CD8-positive, alpha-beta memory T cell (primary cell): ENCODE measurements at places on chromosomes 4 and X. TPM values are rescaled to one million over a fixed set of nuclear protein-coding genes. Genes with fewer than 3 reads are reported as not detected.

DNA sequence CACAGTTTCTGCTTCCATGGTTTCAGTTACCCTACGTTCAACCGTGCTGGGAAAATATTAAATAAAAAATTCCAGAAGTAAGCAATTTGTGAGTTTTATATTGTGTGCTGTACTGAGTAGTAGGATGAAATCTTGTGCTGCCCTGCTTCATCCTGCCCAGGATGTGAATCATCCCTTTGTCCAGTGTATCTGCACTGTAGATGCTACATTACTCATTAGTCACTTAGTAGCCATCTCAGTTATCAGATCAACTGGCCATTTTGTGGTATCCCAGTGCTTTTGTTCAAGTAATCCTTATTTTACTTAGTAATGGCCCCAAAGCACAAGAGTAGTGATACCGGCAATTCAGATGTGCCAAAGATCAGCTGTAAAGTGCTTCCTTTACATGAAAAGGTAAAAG lies 97.9 kb downstream of the COX18 start:
- no peak for DNase-seq

DNA sequence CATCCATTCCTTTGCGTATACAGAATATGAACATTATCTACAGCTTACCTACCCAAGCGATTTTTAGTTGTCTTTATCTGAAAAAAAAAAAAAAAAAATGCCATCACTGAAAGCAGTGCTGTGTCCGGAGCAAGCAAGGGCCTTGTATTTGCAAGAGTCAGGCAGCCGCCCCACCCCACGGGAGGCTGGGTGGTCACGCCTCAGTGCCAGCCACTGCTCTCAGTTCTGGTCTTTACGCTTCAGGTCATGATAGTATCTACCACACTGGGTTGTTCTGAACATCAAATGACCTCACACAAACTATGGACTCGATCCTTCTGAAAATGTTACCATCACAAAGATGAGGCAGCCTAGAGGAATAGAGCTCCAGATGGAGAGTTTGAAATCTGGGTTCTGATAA lies 62.7 kb upstream of the HELT start:
- no peak for DNase-seq

- DNase-seq: no peak
Measured at GRCh38 chr4:74044677-74045076, 6.2 kb upstream of the CXCL3 start.

GRCh38 chrX:82842286-82842685 lies 665.8 kb upstream of the POU3F4 start:
- DNase-seq: no peak

- peak; percentile 33 for DNase-seq
Measured at GRCh38 chrX:153669174-153669890, 4.3 kb downstream of the PNCK start.

DNA sequence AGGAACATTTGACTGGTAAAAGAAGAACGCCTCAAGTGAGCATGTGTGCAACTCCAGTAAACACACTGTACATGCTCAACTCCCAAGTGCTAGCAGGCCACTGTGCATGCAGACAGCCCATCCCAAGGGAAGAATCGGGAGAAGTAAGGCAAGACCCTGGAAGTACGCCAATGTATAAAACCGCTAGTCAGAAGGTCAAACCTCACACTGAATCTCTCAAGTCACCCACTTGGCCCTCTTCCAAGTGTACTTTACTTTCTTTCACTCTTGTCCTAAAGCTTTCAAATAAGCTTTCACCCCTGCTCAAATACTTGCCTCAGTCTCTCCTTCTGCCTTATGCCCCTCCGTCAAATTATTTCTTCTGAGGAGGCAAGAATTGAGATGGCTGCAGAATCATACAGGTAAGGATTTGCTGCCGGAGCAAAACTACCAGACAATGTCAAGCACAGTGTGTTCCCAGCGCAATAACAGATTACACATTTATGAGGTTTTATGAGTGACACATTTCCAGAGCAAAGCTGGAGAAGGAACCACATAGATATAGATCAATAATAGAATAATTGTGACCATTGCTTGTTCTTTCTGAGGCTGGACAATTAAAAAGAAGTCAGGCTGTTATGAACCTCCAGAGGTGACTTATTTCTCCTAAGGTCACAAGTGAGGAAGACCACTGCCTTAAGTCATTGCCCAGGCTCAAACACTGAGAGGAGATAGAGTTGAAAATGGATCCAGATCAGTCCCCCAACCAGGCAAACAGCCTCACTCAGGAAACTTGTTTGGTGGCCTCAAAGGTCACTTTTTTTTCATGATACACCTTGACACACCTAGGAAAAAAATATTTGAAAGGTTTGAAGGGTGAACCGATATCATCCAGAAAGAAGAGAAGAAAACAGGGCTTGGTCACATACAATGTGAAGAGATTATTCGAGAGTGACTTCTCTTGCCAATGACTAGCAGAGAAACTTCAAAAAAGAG lies 26.3 kb downstream of the CXCL1 start:
- no peak for DNase-seq

DNA sequence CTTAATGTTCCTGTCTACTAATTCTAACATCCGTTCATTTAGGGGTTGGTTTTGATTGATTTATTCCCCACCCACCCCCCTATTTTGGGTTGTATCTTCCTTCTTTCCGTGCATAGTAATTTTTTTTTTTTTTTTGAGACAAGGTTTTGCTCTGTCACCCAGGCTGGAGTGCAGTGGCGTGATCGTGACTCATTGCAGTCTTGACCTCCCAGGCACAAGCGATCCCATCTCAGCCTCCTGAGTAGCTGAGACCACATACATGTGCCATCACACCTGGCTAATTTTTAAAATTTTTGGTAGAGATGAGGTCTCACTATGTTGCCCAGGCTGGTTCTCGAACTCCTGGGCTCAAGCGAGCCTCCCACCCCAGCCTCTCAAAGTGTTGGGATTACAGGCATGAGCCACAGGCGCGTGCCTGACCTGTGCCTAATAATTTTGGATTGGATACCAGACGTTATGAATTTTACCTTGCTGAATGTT lies 79.9 kb downstream of the ZFX start:
- no peak for DNase-seq

DNA sequence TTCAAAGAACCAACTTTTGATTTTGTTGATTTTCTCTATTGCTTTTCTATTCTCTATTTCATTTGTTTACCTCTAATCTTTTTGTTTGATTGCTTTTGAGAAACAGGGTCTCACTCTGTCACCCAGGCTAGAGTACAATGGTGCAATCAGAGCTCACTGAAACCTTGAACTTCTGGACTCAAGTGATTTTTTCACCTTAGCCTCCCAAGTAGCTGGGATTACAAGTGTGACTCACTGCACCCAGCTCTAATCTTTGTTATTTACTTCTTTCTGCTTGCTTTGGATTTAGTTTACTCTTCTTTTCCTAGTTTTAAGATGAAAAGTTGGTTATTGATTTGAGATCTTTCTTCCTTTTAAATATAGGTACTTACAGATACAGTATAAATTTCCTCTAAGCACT lies 26.2 kb downstream of the RAB9B start:
- no peak for DNase-seq

DNA sequence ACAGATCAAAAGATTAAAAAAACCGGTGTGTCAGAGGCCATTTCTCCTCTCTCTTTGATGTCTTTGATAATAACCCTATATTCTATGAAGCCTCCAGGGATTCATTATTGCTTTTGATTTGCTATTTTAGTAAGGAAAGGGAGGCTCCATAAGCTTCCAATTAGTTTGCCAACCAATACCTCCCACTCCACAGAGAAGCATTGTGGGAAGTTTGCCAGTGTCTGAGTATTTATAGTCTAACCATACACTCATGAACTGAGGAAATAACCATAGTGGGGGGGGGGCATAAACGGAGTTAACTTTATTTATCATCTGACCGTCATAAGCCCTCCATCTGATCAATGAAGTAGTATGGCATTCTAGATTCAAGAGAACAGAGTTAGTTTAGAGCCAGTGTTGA lies 1066.8 kb upstream of the PABPC4L start:
- no peak for DNase-seq

- no peak for DNase-seq
Measured at GRCh38 chr4:163744861-163745260, 250.4 kb downstream of the TMA16 start.

DNA sequence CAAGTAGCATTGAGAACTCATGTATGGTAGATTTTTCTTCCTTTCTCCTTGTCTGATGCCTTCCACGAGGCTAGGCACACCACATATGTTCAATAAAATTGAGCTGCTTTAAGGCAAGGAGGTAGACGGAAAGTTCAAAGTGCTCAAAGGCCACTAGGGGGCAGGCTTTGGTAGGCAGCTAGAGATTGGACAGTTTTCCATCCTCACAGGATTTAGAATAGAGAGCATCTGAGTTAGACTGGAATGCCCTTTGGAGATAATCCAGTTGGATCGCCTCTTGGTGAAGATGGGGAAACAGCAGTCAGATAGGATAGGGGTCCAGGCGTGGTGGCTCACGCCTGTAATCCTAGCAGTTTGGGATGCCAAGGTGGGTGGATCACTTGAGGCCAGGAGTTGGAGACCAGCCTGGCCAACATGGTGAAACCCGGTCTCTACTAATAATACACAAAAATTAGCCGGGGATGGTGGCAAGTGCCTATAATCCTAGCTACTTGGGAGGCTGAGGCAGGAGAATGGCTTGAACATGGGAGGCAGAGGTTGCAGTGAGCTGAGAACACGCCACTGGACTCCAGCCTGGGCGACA lies 30.4 kb downstream of the ELF4 start:
- DNase-seq: peak; percentile 66

DNA sequence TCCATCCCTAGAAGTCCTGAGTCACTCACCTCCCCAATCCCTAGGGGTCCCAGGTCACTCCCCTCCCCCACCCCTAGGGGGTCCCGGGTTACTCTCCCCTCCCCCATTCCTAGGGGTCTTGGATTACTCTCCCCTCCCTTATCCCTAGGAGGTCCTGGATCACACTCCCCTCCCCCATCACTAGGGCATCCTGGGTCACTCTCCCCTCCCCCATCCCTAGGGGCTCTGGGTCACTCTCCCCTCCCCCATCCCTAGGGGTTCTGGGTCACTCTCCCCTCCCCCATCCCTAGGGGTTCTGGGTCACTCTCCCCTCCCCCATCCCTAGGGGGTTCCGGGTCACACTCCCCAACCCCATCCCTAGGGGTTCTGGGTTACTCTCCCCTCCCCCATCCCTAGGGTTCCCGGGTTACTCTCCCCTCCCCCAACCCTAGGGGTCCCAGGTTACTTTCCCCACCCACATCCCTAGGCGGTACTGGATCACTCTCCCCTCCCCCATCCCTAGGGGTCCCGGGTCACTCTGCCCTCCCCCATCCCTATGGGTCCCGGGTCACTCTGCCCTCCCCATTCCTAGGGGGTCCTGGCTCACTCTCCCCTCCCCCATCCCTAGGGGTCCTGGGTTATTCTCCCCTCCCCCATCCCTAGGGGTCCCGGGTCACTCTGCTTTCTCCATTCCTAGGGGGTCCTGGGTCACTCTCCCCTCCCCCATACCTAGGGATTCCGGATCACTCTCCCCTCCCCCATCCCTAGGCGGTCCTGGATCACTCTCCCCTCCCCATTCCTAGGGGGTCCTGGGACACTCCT lies 2.1 kb downstream of the ASMTL start:
- DNase-seq: no peak

GRCh38 chr4:6272863-6273660 lies 3.4 kb downstream of the WFS1 start:
- DNase-seq: no peak

DNA sequence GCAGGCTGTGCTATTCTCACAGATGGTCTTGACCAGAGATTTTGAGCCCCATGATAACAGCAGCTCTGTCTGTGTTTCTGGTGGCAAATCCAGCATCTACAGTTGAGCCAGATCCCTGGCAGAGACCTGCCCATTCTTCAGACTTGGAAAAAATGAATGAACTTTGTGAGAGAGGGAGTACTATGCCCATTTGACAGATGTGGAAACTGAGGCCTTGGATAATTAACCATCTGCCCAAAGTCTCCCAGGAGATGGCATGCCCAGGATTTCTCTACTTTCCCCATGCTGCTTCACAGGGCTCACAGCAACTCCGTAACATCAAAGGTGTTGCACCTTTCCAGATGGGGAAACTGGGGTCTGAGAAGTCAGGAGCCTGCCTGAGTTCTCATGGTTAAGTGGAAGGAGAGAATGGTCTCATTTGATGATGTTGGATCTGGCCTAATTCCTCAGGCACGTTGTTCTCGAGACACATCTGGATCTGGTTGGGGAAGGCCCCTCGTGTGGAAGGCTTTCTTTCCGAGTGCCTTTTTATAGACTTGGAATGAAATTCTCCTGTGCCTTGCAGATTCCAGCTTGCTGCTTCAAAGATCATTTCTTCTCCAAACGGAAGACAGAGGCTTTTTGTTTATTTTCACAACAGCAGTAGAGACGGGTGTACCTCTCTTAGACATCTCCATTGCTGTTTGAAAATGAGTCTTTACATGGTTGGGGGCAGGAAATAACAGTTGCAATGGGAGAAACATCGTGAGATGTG lies 73.3 kb upstream of the STX18 start:
- DNase-seq: no peak

DNA sequence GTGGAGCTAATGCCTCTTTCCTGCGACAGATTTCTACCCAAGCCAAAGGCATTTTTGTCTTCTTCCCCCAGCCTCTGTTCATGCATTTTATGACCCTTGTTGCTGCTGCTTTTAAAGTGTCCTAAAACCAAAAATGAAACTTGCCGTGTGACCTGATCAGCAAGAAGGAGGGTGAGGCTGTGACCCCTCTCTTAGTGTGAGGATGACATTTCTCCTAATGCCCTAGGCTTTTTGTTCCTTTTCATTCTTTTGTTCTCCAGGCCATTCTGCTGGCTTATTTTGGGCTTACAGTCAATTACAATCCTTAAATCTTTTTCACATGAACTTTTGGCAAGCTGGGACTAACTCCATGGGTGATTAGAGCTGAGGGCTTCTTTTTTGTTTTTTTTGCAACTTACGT lies 34.4 kb downstream of the PTTG2 start:
- no peak for DNase-seq

- DNase-seq: no peak
Measured at GRCh38 chr4:151530783-151531182, 121.8 kb downstream of the FHIP1A start.

GRCh38 chr4:105923497-105924238 lies 28.4 kb downstream of the NPNT start:
- no peak for DNase-seq

- DNase-seq: no peak
Measured at GRCh38 chr4:24260923-24261564, 323.3 kb downstream of the DHX15 start.

The SPON2 gene
- total RNA-seq: 3.1 TPM

The TRIM75 gene
- not detected for total RNA-seq

The TRAM1L1 gene
- total RNA-seq: not detected

The CYP4V2 gene
- total RNA-seq: 10.9 TPM

The DIPK2B gene
- not detected for total RNA-seq

The ASIC5 gene
- not detected for total RNA-seq

The SASH3 gene
- 147 TPM for total RNA-seq

The PCDH19 gene
- not detected for total RNA-seq

The SLC9B1 gene
- total RNA-seq: 1.7 TPM

The SMS gene
- 134 TPM for total RNA-seq
